ENCODE measurements at places on chromosomes 11 and 22.

DNA sequence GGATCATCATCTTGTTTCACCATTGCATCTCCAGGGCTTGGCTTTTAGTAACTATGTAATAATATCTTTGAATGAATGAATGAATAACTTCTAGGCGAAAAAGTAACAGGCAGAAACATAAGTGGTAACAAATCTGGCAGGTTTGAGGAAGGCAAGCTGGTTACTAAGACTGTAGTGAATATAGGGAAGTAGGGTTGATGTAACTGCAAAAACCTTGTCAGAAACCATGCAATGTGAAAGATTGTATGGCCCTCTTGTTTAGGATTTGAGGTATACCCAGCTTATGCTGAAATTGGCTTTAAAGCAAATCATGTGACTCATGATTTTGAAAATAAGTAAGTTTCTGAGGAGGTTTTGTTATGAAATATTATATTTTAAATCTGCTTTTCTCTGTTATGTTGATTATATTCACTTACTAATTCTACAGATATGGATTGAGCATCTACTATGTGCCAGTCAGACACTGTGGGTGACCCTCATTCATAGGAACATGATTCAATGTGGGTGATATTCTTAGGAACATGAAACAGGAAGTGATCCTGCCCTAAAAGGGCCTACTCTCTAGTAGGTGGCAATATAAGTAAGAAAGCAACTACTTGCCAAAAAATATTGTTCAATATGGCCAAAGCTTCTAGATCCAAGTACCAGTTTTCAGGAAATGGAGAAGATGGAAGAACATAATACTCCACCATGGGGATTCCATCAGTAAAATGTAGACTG lies 115.5 kb upstream of the CCDC90B start:
- no peak for DNase-seq

DNA sequence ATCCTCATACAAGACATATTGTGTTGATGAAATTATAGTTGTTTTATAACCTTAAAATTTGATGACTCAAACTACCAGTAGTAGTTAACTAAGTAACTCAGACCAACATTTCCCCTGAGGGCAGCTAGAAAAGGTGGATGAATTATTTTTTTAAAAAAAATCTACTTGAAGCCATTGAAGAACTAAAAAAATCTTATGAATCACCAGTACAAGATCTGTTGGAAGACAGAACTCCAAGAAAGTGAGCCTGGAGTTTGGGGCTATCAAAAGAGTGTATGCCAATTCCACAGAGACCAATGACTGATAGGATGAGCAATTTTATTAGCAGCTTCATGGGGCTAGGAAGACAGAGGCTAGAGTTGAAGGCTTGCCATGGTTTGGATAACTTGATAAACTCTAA lies 72.4 kb downstream of the CYP2R1 start:
- DNase-seq = no peak

DNA sequence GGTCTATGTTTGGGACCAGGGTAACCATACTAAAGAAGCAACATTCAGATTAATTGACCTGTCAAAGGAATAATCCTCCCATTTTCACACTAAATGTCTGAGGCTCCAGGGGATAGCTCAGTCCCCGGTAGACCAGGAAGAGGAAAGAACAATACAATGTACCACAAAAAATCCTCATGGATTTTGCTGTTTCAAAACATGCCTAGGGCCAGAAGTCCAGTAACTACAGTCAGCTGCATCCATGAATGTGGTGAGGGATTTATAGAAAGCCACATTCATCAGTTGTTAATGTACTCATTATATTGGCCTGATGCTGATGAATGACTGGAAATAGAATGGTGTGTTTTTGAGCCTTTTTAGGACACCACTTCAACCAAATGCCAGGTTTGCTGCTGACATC lies 6.9 kb upstream of the ETS1 start:
- no peak for DNase-seq

DNA sequence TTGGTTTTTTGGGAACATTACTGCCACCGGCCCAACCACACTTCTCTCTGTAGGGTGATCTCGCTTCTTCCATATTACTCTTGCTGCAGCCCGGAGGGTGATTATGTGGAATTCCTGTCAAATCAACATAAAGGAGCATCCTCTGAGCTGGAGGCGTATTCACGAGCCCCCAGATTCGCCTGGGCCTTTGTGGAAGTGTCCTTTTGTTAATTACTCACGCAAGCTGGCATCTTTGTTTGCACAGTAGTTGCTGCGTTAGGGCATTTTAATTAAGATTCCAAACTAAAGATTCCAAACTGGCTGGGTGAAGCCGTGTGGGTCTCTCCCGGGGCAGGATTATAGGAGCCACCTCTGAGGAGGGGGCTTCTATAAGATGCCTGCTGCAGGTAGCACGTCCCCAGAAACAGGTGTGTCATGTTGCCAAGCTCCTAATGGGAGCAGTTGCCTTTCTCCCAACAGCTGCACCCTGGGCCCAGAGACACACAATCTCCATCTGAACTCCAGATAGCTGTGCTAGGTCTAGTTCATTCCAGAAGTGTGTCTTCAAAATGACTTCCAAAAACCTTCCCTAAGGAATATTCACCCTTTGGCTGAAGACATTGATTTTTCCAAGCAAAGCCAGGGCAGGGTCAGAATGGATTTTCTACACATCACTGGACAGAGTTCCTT lies 40.9 kb downstream of the SHISAL1 start:
- DNase-seq = no peak

- no peak for DNase-seq
Measured at GRCh38 chr11:95487391-95487790, 256.4 kb upstream of the SESN3 start.

DNA sequence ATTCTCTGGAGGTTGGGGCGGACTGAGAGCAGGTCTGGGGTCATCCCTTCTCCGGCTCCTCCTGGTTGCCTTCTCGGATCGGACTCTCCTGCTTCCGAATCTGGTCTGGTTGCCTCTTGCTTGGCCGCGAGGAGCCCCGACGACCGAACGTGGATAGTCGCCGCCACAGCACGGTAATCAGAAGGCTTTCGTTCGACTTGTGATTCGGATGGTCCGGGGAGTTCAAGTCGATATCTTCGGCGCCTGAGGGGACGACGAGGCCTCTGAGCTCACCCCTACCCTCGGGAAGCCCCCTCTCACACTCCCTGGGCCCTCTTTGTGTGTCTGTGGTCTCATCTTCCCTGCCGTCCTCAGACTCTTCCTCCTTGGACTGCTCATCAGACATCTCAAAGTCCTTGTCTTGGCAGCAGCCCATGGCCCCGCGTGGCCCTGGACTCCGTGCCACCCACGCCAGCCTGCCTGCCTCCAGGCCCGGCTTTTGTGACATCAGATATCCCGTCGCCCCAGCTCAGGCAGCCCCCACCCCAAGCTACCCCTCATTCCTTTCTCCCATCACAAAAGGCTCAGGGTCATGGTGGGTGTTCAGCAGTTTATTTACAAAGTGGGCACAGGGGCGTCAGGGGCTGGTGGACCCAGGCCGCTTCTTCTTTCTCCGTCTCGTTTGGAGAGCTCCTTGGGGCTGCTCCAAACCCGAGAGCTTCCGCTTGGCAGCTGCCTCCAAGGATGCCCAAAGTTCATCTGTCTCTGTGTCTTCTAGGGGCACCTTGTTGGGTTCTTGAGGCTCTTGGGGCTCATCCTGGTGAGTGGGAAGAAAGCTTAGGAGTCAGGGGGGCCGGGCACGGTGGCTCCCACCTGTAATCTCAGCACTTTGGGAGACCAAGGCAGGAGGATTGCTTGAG lies at the start of gene TEX54:
TEX54 (minus strand) TSS at position 506 of the 899 bp plus-strand sequence.
- DNase-seq = no peak

DNA sequence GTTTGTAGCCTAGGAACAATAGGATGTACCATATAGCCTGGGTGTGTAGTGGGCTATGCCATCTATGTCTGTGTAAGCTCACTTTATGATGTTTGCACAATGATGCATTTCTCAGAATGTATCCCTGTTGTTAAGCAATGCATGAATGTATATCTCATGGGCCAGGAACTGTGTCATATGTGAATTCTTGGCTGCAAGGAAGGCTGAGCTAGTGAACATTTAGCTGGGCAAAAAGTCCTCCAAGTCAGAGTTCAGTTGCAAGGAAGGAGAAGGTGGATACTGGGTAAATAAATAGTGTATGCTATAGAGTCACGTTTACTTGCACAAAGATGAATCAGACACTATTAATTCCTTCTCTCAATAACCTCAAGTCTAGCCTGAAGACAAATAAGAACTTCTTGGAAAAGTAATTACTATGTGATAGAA lies 136.1 kb downstream of the EHF start:
- DNase-seq = no peak

DNA sequence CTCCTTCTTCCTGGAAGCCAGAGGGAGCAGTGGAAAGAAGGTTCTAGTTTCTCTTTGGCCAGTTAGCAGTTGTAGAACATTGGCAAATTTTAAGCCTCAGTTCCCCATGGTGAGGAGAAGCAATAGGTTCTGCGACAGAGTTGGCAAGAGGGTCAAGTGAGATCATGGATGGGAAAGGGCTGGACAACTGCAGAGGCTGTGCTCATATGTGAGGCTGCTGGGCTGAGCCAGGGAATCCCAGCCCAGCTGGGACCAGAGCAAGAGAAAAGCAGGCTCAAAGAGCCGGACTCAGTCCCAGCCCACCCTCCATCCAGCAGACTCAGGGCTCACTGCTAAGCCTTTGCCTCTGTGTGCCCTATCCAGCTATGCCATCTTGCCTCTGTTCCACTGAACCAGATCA lies 66.8 kb upstream of the MYOD1 start:
- no peak for DNase-seq

- no peak for DNase-seq
Measured at GRCh38 chr22:19836512-19836911, 18.2 kb downstream of the GNB1L start.

DNA sequence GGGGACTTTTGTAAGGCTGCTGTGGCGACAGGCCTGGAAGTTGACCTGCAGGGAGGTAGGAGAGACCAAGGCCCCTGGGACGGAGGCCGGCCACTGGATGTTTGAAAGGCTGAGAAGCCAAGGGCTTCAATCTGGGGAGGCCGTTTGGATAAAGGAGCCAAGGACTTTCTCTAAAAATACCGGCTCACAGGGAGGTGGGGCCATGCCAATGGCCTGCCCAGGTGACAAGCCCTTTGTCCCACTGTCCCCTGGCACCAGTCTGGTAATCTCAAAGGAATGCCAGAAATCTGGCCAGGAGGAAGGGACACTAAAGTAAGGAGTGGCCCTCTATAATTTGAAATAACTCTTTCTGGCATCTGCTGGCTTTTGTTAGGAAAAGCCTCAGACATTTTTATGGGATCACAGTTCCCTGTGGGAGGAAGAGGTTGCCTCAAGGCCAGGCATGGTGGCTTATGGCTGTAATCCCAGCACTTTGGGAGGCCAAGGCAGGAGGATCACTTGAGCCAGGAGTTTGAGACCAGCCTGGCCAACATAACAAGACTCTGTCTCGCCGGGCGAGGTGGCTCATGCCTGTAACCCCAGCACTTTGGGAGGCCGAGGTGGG lies 1.9 kb upstream of the CHKA start:
- DNase-seq = peak; percentile 54

GRCh38 chr11:13550761-13551160 lies 55.0 kb upstream of the PTH start:
- no peak for DNase-seq

GRCh38 chr22:44894782-44895181 lies 115.0 kb downstream of the PHF21B start:
- peak; percentile 44 for DNase-seq

DNA sequence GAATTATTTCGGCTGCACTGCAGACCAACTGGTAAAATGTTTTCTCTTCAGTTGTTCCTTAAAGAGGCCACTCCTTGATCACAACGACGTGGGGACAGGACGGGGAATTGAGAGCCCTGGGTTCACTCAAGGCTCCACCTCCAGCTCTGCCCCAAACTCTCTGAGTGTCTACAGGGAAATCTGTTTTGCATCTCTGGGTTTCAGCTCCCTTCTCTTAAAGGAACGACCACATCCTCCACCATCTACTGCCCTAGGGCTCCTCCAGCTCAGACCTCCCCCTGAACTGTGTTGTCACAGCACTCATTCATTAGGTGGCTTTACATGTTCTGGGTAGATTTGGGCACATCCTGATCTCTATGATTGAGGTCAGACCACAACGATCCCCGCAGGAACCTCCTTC lies 5.1 kb upstream of the PPFIA1 start:
- no peak for DNase-seq

DNA sequence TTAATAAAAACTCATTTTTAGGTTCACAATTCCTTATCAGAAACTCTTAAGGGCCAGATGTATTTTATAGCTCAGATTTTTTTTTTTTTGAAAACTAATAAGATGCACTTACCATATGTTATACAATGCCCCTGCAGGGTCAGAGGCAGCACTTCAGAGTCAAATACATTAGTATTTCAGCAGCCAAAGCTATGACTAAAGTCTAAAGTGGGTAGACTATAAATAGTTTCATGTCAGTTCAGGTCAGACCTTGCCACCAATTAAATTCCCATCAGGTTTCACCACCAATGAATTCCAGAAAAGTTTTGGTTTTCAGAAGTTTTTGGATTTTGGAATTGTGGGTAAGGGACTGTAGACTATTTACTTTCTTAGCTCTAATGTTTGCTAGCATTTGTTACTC lies 75.9 kb downstream of the FAM83F start:
- no peak for DNase-seq

GRCh38 chr11:113991170-113991569 lies 16.3 kb downstream of the HTR3A start:
- no peak for DNase-seq

DNA sequence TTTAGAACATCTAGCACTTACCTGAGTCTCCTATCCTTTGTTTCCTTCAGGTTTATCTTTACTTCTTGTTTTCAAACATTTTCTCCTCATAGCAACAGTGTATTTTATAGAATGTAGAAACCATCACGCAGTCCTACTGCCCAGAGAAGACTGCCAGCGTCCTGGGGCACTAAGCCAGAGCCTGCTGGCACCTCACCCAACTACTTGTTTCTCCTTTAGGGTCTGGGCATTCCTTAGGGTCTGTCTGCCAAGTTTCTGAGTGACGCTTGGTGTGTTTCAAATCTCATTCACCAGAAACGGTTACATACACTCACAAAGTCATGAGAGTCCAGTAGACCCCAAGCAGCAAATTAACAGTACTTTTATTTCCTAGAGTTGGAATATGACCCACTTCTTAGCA lies 49.6 kb upstream of the SLC25A1 start:
- no peak for DNase-seq

- DNase-seq = no peak
Measured at GRCh38 chr11:71178076-71178475, 74.3 kb downstream of the SHANK2 start.

Measured in SJSA1 (cell line).